Ascending aorta (tissue), 2 donors: ENCODE measurements at places on chromosomes 11 and 22.
A peak's percentile ranks its signal among the peaks of the same experiment; 100 is the strongest.

DNA sequence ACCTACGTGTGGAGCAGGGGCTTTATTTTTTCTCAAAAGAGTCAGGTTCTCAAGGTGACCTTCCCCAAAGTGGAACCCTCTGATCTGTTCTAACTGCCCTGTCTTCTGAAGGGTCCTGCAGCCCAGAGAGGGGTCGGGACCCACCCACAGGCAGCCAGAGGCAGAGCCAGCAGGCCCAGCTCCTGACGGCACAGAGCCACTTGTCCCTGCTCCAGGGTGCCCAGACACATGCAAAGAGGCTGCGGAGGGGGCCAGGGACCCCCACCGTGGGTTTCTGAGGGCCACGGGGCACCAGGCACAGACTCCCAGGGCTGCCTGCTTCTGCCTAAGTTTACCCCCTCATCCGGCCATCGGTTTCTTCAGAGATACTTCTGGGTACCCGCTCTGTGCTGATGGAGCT, 37.1 kb downstream of the FLRT1 start:
- DNase-seq: no peak

DNA sequence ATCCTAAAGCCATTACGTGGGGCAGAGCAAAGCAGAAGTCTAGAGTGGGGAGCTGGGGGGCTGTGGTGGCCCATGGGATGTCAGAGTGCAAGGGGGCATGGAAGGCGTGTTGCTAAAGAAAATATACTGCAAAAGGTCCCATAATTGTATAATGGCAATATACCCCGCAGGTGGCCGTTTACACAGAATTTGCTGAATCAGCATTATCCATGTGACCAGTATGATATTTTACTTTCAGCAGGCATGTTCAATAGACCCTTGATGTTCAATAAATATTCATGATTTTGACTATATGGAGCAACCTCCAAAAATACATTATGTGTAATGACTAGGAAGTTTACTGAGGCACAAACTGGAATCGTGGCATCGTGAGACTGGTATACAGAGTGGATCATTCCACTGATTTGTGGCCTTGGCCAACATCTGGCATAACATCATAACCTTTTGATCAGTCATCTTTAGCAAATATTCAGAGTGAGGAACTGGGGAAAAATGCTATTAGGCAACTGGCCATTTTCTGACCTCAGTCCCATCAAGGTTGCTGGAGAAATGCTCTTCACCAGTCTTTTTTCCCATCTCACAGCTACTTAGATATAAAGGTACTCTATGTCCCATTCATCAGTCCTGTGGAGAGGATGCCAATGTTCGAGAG, 29.3 kb upstream of the PPP2R1B start:
- no peak for DNase-seq

DNA sequence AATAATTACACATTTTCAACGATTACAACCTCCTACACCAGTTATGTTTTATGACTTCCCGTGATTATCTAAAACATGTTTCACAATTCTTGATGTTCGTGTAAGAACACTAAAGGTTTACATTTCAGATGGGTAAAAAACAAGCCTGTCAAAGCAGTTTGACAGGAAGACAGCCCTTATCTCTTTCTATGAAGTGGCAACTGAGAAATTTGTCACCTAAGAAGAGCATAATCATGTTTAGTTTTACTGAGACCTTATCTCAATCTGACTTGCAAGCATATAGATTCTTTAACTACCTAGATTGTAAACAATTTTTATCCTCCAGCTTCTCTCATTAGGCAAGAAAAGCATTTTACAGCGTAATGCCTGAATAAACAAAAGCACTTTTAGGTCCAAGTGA, 218.4 kb upstream of the ZBED5 start:
- no peak for DNase-seq

- no peak for DNase-seq
These were observed 37.6 kb downstream of the SLC36A4 start for GRCh38 chr11:93160156-93160555.

DNA sequence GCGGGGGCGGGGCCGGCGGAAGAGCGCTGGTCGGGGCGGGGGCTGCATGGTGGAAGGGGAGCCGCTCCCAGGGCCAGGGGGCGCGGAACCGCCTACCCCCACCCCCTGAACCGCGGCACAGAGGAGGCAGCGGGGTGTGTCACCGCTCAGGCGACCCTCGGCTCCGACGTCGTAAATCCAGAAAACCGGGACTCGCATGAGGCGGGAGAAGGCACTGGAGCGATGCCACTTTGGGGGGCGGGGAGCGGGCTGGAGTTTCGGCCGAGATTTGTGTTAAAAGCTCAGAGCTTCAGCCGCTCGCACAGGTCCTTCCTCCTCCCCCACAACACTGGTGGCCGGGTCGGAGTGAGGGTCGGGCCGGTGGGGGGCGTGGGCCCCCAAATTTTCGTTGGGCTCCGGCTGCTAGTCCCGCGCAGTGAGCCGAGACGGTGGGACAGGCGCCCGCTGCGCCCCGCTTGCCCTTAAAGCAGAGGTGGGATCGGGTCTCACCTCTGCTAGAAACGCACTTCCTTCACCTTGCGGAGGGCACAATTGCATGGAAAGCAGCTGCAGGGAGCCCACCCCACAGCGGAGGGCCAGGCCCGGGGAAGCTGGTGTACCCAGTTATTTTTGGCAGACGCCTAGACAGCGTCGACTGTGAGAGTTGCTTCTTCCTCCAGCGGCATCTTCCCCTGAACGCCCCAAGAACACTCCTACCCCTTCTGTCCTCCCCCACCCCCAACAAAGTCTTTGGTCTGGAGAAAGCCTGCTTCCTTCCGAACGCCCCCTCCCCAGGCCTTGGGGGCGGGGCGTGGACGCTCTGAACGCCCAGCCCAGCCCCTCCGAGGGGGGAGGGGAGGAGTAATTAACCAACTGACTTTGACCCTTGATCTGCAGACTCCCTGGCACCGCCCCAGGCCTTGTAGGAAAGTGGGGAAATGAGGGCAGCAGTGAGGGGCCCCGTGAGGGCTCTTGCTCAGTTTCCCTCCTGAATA, 1.1 kb downstream of the OVOL1 start:
- no peak for DNase-seq

DNA sequence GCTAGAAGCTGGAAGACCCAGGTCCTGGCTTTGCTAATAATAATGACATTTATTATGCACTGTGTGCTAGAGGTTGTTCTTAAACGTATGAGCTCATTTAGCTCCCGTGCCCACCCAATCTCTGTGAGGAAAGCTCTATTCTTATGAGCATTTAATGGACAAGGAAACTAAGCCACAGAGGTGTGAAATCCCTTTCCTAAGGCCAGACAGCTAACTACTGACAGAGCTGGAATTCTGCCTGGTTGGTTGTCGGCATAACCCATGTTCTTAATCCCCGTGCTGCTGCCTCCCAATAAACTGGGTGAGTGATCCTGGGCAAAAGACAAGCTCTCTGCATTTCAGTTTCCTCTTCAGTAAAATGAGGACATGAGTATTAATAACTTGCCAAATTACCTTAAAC, 49.4 kb downstream of the SNX19 start:
- DNase-seq: no peak

DNA sequence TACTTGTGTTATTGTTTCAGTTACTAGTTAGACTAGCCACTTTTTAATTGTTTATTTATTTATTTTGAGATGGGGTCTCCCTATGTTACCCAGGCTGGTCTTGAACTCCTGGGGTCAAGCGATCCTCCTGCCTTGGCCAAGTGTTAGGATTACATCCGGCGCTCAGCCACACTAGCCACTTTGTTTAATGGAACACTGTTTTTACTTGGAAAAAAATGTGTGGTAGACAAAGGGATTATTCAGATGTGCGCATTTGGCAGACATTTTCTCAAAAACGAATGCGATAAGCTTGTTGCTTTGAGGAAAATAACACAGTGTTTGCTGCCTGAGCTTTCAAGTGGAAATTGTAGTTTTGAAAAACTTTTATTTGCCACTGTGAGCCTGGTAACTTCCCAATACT, 51.0 kb downstream of the CTNND1 start:
- DNase-seq: no peak

- DNase-seq: no peak
These were observed 717.4 kb downstream of the DLG2 start for GRCh38 chr11:84909740-84910139.

DNA sequence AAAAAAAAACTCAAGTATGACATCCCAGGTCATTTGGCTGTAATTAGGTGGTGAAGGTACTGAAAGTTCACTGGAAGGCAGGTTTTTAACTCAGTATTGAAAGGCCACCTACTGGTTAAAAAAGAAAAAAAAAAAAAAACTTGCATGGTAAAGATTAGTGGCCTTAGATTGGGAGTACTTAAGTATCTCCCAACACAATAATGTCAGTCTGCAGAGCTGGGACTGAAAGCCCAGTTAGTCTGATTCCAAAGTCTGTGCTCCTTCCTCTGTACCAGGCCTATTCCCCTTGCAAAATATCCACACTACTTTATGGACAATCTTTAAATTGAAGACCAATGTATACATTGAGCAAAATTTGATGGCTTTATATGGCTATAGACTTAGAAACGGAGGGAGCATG, 85.5 kb downstream of the NOX4 start:
- no peak for DNase-seq

GRCh38 chr11:130042093-130042591, 27.6 kb upstream of the APLP2 start:
- no peak for DNase-seq

DNA sequence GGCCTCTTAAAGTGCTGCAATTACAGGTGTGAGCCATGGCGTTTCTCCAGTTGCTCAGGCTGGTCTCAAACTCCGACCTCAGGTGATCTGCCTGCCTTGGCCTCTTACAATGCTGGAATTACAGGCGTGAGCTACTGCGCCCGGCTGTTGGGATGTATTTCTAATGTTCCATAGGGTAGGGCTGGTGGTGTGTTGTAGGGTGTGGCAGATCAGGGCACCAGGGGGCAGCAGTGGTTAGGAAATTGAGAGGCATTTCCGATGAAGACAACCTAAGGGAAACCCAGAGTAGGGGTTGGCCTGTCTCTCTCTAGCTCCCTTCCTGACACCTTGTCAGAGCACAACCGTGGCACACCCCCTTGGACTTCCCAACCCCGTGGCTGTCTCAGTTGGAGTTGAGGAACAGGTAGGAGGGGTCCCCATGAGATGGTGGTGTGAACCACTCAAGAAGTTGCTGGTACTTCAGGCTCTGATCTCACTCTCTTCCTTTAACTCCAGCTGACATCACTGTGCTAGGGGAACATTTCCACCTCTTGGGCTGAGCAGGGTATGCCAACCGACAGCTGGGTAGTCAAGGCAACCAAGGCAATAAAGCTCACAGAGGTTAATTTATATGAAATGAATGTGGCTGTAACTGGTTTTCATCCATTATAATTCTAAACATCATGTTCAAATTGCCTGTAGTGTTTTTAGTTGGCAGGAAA, 33.0 kb downstream of the YWHAH start:
- DNase-seq: peak; percentile 77

DNA sequence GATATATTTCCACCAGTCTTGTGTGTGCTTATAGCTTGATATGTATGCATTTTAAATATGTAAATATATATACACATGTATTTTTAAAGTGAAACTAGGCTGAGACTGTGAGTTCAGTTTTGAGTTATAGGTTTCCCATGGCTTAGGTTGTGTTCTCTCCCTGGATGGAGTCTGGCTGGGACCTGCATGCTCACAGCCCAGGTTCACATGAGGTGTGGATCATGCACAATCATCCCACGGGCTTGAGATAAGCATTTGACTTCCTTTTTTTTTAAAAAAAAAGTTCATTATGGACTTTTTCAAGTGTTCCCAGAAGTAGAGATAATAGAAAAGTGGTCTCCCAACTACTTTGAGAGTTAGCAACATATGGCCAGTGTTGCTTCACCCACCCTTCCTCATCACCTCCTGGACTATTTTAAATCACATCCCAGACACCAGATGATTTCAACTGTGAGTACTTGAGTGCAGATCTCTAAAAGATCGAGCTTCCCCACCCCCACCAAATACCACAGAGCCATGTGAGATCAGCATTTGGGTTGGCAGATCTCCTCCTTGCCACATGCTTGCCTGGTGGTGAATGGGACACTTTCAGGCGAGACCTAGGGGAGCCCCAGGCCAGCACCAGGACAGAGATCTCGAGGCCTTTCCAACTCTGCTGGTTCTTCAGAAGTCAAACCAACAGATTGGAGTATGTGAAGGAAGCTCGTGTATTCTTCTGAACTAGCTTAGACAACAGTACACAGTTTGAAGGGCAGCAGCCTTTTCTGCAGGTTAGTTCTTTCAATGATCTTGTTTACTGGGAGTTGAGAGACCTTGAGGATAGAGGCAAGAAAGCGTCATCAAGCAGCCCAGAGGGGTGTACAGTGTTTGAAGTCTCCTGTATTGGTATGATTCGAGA, 15.9 kb downstream of the MED15 start:
- DNase-seq: no peak

- DNase-seq: peak; percentile 72
These were observed 42.0 kb downstream of the FAM83F start for GRCh38 chr22:40036591-40037225.

GRCh38 chr11:27514076-27514475, 7.5 kb upstream of the LIN7C start:
- no peak for DNase-seq

- DNase-seq: no peak
These were observed 1.2 kb downstream of the CD3E start for GRCh38 chr11:118305726-118306125.

GRCh38 chr11:44631831-44632230, 66.4 kb downstream of the CD82 start:
- peak; percentile 47 for DNase-seq

DNA sequence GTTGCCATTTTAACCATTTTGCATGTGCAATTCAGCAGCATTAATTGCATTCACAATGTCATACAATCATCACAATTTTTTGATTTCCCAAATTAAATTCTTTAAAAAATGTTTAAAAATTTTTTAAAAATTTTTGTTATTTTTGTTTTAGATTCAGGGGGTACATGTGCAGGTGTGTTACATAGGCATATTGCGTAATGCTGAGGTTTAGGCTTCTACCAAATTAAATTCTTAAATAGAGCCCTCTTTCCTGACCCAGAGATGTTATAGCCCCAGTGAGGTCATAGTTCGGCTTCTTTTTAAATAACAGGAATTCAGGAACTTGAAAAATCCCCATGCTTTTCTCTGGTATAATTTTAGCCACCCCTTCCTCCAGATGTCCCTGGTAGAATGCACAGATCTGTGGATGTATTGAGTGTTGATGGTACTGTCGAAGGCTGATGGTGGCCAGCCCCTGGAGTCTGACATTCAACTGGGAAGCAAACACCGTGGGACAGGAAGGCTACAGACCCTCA, 11.3 kb upstream of the AMPD3 start:
- no peak for DNase-seq

GRCh38 chr11:125239585-125240560, 75.3 kb downstream of the PKNOX2 start:
- DNase-seq: no peak
